ENCODE measurements at places on chromosomes 4 and X.

- DNase-seq = no peak
These were observed 31.2 kb downstream of the MSX1 start for GRCh38 chr4:4890574-4891255.

DNA sequence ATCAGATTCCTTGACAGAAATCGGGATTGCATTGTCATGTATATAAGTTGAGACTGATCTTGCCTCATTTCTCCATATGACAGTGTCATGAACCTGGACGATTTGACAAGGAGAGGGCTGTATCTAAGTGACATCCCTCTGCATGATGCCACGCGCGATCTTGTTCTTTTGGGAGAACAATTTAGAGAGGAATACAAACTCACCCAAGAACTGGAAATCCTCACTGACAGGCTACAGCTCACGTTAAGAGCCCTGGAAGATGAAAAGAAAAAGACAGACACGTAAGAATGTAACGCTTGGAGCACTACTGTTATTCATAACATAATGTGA, 40.9 kb downstream of the GUCY1B1 start:
- no peak for DNase-seq

DNA sequence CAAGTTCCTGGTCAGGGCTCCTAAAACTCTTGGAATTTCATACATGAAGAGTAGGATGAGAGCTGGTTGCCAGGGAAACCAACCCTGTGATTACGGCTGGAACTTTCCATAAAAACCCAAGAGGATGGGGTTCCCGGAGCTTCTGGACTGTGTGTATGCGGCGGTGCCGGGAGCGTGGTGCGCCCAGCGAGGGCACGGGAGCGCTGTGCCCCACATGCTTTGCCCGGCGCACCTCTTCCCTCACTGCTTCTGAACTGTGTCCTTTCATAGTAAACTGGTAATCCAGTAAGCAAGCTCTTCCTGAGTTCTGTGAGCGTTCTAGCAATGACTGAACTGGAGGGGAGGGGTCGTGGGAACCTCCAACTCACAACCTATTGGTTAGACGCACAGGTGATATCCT, 152.6 kb downstream of the AFAP1 start:
- DNase-seq = no peak

DNA sequence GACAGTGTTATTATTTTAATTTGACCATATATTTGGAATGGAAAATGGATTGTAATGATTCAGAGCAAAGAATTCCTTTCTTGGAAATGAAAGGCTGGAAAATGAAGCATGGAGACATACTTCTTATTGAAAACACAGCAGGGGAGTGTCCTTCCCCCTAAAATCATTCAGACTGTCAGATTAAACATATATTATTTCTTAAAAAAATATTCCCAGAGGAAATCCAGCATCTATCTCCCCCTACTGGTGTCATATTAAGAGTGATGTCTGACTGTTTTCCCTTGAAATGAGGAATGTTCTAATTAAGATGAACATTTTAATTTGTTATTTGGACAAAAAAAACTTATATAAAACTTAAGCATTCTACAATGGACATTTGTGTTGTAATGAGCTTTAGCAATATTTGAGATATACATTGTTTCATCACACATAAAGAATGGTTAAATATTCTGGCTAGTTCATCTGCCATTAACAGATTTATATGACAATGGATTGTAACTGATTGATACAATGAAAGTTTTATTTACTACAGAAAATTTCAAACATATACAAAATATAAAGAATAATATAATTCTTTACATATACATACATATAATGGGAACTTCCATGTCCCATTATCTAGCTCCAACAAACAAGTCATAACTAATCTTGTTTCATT, 264.6 kb downstream of the SPRY1 start:
- no peak for DNase-seq

DNA sequence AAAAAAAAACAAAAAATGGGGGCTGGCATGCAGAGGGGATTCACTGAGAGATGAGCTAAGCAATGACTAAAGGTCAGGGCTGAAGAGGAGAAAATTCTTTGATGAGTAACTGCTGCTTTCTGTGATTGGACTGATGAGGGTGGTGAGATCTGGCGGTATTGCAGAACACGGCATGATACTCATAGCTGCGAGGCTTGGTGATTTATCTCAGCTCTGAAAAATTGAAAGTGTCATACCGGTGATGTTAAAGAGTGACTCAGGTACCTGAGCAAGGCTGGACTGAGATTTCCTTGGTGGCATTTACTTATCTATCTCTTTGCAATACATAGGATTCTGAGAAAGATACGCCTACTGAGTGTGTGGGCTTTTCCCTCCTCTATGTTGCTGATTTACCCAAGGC, 204.1 kb upstream of the DDX53 start:
- DNase-seq = no peak

DNA sequence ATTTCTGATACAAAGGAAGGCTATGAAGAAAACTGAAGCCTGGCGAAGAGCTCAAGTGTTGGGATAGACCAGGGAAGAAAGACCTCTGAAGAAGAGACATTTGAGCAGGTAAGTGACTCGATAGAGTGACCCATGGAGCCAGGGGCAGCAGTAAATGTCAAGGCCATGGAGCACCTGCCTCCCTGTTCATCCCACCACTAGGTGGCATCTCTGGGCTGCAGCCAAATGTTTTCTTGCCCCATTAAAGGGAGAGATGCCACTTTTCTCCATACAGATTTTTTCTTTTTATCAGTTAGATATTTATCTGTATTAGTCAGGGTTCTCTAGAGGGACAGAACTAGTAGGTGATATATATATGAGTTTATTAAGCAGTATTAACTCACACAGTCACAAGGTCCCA, 4.9 kb upstream of the ZNF81 start:
- peak; percentile 19 for DNase-seq

GRCh38 chr4:71251261-71251660, 87.6 kb upstream of the SLC4A4 start:
- DNase-seq = no peak

DNA sequence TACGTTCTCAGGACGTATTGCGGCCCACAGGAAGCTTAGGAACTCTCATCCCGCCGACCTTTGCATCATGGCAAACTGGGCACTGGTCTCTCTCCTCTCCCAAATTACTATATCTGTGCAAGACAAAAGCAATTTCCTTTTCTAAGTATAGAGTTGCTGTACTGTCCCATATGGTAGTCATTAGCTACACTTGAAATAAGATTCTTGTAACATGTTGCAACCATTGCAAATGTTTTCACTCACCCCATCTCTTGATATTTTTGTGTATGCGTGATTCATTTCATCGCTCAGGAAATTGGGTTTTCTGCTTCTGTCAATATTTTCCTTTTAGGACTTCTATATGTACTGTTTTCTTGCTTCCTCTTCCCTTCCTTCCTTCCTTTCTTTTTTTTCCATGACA, 15.7 kb downstream of the ARMCX6 start:
- DNase-seq = no peak

- DNase-seq = no peak
These were observed 33.2 kb downstream of the PPP2R2C start for GRCh38 chr4:6439120-6439762.

DNA sequence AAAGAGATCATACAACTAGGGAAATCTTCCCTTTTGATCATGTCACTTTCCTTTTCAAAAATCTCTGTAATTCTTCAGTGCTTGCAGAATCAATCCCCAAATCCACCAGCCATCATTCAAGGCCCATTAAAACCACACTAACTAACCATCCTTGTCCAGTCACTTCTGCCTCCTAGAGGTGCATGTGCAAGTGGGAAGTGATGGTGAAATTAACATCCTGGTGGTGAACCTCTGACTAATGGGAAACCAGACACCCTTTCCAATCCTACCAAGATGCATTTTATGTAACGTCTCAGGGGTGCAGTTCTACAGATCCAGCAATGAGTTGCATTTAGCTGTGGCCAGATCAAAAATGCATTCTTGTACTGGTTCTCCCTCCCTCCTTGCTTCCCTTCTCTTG, 341.8 kb downstream of the RAPGEF2 start:
- DNase-seq = no peak

- DNase-seq = no peak
These were observed 521.6 kb upstream of the SLIT2 start for GRCh38 chr4:19729886-19730651.

DNA sequence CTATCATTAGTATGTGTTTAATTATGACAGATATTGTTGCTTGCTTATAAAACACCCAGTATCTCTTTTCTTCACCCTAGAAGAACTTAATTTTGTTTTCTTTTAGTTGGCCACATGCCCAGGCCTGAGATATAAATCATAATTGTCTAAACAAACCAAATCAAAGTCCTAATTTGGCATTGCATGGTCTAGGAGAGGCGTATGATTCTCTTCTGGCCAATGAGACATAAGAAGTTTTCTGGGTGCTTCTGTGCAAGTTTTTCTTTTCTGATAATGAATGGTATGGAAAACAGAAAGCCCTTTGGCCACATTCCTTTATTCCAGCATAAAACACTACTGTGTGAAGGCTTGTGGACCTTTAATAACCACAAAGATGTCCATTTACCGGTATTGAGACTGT, 192.9 kb upstream of the CTSO start:
- no peak for DNase-seq

DNA sequence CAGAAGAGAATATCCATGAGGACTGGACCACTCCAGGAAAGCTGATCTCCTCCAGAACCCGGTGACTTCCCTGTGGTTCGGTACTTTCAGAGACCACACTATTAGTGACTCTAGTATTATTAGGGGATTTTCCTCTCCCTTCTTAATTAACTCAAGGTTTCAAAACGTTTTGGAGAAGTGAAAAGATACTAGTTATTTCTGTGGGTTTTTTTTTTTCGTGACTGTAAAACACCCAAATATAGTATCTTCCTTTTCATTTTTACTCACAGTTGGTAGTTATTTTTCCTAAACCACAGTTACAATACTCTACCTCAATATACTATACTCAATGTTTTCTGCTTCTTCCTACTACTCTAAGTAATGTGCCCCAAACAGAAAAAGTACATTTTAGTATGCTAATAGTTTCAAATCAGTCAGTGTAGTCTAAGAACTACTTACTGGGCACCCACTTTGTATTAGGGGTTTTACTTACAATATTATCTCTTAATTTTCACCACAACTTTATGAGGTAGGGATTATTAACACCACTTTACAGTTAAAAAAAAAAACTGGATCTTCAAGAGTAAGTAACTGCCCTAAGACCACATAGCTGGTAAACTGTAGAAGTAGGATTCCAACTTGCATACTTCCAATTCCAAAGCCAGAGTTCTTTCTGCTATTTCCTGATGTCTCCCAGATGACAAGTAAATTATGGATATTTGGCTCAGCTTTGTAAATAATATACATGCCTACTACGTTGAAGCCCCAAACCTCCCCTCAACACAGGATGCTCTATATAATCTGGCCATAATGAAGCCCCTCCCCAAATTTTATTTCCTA, 45.0 kb downstream of the SLC9A7 start:
- no peak for DNase-seq

DNA sequence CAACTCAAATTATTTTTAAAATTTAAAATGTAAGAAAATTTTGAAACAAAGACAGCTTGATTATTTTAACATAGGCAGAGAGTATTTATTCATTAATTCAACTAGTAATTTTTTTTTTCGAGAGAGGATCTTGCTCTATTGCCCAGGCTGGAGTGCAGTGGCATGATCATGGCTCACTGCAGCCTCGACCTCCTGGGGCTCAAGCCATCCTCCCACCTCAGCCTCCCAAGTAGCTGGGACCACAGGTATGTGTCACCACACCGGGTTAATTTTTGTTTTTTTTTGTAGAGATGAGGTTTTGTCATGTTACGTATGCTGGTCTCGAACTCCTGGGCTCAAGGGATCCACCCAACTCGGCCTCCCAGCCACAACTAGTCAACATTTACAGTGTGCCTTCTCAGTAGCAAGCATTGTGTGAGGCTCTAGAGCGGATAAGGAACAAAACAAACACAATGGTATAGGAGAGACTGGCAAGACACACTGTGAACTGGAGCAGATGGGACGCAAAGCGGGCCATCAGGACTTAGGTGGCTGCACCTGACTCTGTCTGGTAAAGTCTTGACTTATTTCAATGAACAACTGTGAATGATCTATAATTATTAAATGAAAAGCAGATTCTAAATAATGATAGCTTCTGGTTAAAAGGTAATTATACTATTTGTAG, 21.6 kb downstream of the SETD7 start:
- no peak for DNase-seq

- no peak for DNase-seq
These were observed 8.6 kb downstream of the LCORL start for GRCh38 chr4:18012807-18013462.

GRCh38 chrX:10072786-10073568, 83.8 kb upstream of the CLCN4 start:
- DNase-seq = no peak

DNA sequence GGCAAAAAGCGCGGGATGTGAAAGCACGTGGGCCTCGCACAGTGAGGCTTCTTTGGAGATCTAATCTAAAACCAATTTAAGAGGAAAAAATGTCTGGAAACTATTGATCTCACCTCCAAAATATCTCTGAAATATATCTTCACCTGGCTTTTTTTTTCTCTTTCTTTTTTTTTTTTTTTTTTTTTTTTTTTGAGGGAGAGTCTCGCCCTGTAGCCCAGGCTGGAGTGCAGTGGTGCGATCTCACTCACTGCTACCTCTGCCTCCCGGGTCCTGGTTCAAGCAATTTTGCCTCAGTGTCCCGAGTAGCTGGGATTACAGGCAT, 383 bp upstream of the ZMAT1 start:
- no peak for DNase-seq

- DNase-seq = no peak
These were observed 53.2 kb downstream of the ACSL4 start for GRCh38 chrX:109679820-109680219.

- DNase-seq = no peak
These were observed 40.5 kb upstream of the JADE1 start for GRCh38 chr4:128769011-128769410.

DNA sequence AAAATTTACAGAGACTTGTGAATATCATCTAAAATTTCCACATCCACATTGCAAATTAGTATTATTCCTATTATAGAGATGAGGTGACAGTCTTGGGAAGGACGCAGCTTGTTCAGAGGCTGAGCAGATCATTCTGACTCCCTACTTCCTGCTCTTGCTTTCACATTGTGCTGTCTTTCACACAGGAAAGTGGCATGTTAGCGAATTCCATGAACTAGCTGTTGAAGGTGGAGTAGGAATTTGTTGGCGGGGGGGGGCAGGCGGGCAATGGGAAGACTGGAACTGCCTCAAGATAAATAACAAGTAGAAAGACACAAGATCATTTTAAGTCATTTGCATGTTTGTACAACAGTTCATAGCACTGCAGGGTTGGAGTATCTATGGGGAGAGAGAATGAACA, 2.3 kb downstream of the PF4V1 start:
- DNase-seq = no peak

DNA sequence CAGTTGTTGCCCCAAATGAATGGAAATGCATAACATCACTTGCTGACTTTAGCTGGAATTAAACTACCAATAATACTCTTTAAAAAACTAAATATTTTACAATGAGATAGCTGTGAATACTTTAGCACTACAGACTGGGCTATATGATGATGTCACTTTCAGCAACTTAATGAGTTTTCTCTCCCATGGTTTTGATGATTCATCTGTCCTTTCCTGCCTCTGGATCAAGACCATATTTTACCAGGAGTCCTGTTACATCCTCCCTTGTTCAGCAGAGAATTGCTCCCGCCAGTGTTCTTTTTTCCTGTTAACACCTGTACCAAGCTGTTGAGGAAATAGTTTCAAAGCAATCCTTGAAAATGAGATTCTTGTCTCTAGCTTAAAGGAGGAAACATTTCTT, 543.0 kb downstream of the SPRY1 start:
- DNase-seq = no peak

Measured in activated T-helper 1 cell treated with Interleukin-2 at 50 U/mL for 16 hours (primary cell).